ENCODE measurements at places on chromosomes 11 and 22. TPM values are rescaled to one million over a fixed set of nuclear protein-coding genes. Genes with fewer than 3 reads are reported as not detected.

DNA sequence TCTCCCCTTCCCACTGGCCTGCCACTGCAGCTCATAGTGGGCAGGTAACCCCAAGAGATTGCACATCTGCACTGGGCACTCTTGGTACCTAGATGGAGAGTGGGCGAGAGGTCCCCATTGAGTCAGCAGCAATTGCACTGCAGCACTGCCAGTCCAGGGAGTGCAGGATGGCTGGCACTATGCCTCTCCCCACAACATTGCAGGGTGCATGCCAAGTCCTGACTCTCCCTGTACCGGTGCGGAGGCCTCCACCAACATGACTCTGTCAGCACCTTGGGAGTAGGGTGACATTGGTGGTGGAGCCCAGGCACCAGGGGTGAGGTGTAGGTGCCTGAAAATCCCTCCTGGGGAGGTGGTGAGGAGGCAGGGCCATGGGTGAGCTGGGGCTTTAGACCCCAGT lies 82.2 kb downstream of the TRAF6 start:
- no peak for DNase-seq

- no peak for DNase-seq
Observed at GRCh38 chr11:61336171-61336935, 3.3 kb downstream of the TKFC start.

GRCh38 chr11:102592634-102593581 lies 32.2 kb downstream of the MMP20 start:
- DNase-seq, result no peak

- DNase-seq, result no peak
Observed at GRCh38 chr11:30317030-30317429, 5.9 kb upstream of the ARL14EP start.

- DNase-seq, result no peak
Observed at GRCh38 chr11:33774736-33775466, 581 bp upstream of the FBXO3 start.

DNA sequence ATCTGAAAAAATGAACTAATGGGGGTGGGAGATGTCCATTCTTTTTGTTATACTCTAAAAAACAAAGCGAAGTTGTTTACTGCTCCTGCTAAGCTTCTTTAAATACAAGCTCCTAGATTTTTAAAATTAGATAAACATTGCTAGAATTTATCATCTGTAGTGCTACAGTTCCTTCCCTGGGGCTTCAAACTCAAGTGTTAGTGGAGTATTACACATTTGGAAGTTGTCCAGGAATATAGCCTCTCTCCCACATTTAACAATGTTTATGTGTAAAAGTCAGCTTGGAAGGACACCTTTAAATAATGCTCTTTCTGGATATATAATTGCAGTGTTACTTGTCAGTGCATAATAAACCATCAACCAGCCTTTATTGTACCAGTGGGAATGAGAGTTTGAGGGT lies 155.5 kb downstream of the SPON1 start:
- DNase-seq, result no peak

BAIAP2L2 gene
- 1.2 TPM for polyA plus RNA-seq

GRCh38 chr11:121494355-121495099 lies 41.8 kb upstream of the SORL1-AS1 start:
- no peak for DNase-seq

All from BJ (cell line).